Natural killer cell (primary cell): ENCODE measurements at places on chromosomes 1 and 21.

DNA sequence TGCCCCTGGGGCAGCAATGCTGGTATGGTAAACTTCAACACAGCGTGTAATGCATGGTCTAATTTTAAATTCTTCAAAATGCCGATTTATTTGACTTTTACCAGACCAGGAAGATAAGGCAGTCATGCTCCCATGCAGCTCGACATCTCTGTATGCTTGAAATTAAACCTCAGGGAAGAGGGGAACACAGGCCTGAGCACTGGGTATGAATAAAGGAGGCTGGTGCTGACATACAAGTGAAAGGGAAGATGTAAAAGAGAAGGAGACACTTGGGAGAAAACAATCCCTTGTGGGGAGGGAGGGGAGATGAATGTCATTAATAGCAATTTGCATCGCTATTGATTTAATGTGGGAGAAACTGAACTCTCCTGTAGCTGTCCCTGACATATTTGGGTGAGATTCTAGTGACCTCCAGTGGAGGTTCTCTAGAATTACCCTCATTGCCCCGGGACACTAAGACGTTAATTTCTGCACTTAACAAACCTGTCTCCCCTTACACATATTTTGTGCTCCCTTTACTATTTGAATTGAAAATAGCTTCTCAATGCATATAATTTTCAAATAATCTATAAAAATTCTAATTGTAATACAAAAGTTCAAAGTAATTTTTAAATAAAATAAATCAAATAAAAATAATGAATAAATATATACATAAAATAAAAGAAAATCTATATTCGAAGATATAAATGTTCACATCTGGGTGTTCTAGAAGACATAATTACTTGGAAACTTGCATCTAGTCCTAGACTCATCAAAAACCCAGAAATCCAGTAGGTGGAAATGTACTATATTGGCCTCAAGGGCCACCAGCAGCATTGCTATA, 283.1 kb downstream of the LMX1A start:
- no peak for DNase-seq

DNA sequence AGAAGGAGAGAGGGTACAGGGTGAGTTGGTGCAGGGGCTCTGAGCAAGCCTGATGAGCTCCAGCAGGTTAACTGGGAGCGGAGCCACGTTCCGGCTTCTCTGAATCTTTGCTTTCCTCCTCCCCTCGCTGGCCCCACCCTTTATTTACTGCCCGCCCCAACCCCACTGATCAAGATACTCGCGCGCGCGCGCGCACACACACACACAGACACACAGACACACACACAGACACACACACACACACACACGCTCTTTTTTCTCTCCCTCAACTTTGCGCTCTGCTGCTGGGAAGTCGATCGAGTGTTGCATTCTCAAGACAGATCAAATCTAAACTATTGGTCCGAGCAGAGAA, at the start of gene GRIK1:
GRIK1 (minus strand) TSS at position 73 of the 352 bp plus-strand sequence.
- no peak for DNase-seq

GRCh38 chr1:25700626-25701025, 84.0 kb downstream of the MAN1C1 start:
- DNase-seq, result no peak

DNA sequence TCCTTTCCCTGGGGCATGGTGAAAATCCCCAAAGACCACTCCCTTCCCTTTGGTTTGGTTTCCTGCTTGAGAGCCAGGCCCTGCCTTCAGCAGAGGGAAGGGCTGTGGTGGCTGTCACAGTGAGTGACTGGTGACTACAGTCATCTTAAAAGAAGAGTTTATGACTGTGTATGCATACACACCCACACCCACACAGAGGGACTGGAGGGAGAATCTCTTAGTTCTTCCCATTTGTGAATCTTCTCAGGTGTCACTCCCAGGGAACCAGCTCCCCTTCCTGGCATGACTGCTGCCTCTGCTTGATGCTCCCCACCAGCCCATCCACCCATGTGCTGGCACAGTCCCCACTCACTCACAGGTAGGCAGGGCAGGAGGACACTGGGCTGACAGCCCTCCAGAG, 3.9 kb upstream of the KCNA2 start:
- no peak for DNase-seq

- DNase-seq, result no peak
Measured at GRCh38 chr1:43074244-43074643, 97.8 kb downstream of the EBNA1BP2 start.
